ENCODE measurements at places on chromosomes 6 and 20.

GRCh38 chr20:24837781-24838450 lies 111.2 kb upstream of the CST7 start:
- no peak for DNase-seq

GRCh38 chr6:125918230-125918629 lies 38.3 kb upstream of the HINT3 start:
- peak; percentile 4 for DNase-seq

- peak; percentile 73 for DNase-seq
Observed at GRCh38 chr20:50295345-50295744, 104.7 kb downstream of the CEBPB start.

DNA sequence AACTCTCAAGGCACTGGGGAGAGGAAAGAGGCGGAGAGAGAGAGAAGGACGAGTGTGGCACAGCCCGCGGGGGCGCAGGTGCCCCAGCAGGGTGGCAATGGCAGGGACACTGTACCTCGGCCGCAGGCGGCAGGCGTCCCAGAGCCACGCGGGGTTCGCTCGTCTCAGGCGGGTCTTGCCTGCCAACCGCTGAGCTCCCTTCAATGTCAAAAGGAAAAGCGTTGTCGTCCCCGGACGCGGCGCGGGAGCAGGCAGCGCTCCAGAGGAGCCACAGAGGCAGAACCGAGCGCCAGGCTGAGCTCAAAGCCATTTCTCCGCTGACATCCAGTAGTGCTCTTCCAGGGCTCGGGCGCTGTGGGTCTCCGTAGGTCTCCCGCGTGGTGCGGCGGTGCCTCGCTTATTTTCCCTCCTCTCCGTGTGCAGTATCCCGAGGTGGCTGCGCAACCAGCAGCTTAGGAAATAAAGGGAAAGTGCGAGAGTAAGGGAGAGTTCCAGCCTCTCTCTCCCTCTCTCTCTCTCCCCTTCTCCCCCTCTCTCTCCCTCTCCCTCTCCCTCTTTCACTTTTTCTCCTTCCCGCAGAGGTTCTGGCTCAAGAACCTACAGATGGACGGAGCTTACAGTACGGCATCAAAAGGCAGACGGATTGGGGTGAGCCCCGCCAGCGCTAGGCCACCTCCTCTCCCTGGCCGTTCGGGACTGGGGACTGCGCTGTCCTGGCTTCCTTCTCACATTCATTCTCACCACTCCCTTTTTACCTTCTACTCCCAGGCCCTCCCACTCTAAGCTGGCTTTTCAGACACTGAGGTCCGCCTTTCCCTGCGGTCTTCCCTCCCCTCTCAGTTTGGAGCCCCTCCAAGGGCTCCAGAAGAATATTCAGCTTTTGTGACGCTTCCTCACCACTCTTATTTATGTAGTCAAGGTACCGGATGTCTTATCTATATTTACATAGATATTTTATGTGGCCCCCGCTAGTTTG lies at the start of gene LAMA4:
TSS of gene LAMA4 (minus strand) at position 727 of the 976 bp plus-strand sequence. CDS start at position 310, 417 bp downstream.
- peak; percentile 38 for DNase-seq

- no peak for DNase-seq
Observed at GRCh38 chr20:59018817-59019216, 412 bp upstream of the TUBB1 start.

GRCh38 chr6:24951811-24952299 lies 16.1 kb upstream of the RIPOR2 start:
- no peak for DNase-seq

DNA sequence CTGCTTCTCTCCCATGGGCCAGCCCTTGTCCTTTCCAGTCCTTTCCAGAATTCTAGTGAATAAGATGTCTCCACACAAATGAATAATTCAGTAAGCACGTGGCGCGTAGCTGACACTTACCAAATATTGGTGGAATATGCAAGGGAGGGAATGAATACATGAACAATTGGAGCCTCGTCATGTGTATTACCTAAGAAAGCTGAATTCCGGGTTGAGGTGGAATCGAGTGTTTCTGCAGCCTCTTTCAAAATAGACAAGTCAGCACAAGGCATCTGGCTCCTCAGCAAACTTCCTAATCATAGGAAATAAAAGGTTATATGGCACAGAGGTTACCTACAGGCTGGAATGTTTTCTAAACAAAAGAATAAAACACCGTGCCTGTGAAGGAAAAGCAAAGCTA lies 47.0 kb upstream of the NT5E start:
- DNase-seq: no peak

GRCh38 chr6:40558102-40558501 lies 29.1 kb downstream of the LRFN2 start:
- no peak for DNase-seq

DNA sequence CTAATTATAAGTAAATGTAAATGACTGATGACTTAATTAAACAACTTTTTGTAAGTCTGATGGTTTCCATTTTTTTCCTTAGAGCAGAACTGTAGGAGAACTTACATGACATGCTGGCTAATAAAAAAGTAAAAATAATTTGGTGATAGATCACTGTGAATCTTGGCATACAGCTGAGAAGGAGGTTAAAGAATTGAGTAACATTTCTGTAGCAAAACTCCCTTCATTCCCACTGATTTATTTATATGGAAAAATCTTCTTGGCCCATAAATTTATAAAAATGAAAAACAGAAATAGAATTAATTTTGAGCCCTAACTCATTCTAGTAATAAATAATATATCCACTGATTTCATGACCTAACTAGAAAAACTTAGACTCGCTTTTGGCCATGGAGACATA lies 48.1 kb downstream of the SLC22A3 start:
- no peak for DNase-seq

GRCh38 chr20:9051508-9051907 lies 17.4 kb upstream of the PLCB4 start:
- no peak for DNase-seq

- no peak for DNase-seq
Observed at GRCh38 chr6:158834675-158835385, 15.7 kb upstream of the EZR start.

Measured in NCI-H1092 treated with DMSO at 0.1 percent for 48 hours (cell line).